ENCODE measurements at places on chromosomes 16 and 17. TPM values are rescaled to one million over a fixed set of nuclear protein-coding genes. Genes with fewer than 3 reads are reported as not detected.

DNA sequence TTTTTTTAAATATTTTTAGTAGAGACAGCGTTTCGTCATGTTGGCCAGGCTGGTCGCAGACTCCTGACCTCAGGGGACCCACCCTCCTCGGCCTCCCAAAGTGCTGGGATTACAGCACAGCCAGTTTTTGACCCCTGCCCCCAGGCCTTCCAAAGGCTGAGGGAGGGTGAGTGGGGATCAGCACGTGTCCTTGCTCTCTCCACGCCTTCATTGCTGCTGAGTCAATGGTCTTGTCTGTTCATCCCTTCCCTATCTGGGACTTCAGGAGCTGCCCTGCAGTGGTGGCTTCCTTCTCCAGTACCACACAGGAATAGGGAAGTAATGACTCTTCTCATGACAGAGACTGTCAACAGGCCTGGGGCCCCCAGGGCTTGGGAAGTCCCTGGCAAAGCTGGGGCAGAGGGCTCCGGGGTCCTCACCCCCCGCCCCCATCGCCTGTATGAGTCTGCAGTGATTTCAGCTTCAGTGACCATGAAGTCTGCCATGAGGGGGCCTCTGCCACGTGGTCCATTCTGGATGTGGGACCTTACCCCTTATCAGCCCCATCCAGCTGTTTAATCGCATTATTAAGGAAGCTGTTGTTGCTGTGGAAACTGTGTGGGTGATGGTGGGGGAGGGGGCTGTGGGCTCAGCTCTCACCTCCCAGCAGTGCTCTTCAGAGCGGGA lies 6.1 kb downstream of the ABCC3 start:
- DNase-seq = peak; percentile 88

GRCh38 chr17:19766421-19767270 lies 18.5 kb upstream of the ALDH3A1 start:
- DNase-seq = peak; percentile 62

DLG4 gene
- 10.6 TPM for total RNA-seq

- no peak for DNase-seq
These were observed 1955.2 kb downstream of the TP53TG3F start for GRCh38 chr16:35414563-35414962.

DNA sequence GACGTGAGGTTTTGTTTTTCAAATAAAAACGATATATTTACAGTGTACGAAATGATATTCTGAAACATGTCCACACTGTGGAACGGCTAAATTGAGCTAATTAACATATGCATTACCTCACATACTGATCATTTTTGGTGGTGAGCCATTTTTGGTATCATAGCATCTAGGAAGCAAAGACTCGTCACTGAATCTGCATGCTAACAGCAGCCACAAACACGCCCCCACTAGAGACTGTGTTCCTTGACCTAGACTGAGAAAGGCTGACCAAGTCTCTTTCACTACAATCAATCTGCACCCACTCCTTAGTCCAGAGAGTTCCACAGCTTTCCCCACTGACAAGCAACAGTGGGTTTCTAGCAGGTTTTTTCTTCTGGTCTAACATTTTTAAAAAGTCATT lies 29.5 kb downstream of the NPLOC4 start:
- no peak for DNase-seq

Measured in fibroblast of villous mesenchyme (primary cell).